ENCODE measurements at places on chromosomes 7 and 10. TPM values are rescaled to one million over a fixed set of nuclear protein-coding genes. Genes with fewer than 3 reads are reported as not detected.

The FGF8 gene
- total RNA-seq, result not detected

The PSD gene
- 2.1 TPM for total RNA-seq

The SPDYE16 gene
- total RNA-seq, result 1.4 TPM

GRCh38 chr10:132749371-132749795 is 36.6 kb downstream of the NKX6-2 start:
- DNase-seq, result no peak

GRCh38 chr7:93198472-93198871 is 27.8 kb downstream of the HEPACAM2 start:
- no peak for DNase-seq

- no peak for DNase-seq
Observed at GRCh38 chr7:76037310-76037709, 10.5 kb downstream of the STYXL1 start.

DNA sequence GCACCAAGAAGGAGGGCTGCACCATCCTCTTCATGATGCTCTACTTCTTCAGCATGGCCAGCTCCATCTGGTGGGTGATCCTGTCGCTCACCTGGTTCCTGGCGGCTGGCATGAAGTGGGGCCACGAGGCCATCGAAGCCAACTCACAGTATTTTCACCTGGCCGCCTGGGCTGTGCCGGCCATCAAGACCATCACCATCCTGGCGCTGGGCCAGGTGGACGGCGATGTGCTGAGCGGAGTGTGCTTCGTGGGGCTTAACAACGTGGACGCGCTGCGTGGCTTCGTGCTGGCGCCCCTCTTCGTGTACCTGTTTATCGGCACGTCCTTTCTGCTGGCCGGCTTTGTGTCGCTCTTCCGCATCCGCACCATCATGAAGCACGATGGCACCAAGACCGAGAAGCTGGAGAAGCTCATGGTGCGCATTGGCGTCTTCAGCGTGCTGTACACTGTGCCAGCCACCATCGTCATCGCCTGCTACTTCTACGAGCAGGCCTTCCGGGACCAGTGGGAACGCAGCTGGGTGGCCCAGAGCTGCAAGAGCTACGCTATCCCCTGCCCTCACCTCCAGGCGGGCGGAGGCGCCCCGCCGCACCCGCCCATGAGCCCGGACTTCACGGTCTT is 1.9 kb downstream of the FZD1 start:
- no peak for DNase-seq
